Pons (tissue), 1 donor: ENCODE measurements at places on chromosomes 6 and 20.

DNA sequence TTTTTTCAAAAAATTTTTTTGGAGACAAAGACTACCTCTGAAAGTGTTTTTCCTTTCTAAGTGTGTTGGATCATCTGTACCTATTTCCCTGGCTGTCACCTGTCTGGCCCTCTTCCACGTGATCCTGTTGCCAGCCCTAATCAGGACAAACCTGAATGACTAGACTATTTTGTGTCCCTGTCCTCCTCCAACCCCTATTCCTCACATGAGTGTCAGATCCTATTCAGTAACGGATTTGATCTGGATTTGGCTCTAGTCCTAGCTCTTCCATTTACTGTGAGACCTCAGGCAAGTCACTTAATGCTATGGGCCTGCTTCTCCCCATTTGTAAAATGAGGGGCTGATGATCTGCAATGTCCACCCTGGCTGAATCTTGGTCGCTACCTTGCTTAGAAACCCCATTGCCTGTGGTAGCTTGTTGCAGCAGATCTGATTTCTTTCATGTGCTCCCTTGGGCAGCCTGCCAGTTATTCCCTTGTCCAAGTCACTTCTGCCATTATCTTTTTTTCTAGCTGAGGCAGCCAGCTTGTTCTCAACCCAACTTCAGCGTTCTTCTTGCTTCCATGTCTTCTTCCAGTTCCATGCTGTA is 4.8 kb downstream of the PHF20 start:
- peak; percentile 52 for DNase-seq

DNA sequence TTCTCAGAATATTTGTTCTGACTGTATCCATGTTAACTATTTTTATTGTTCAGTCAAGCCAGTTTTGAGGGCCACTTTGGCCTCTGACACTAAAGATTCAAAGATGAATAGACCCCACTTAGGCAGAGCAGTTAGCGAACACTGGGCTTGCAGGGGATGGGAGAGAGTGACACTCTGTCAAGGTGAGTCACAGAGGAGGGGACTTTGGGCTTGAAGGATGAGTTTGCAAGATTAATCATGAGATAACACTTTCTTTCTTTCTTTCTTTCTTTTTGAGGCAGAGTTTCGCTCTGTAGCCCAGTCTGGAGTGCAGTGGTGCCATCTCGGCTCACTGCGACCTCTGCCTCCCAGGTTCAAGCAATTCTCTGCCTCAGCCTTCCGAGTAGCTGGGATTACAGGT is 46.4 kb downstream of the SPATA2 start:
- DNase-seq, result no peak

- no peak for DNase-seq
Measured at GRCh38 chr6:170046791-170047626, 243.9 kb downstream of the DLL1 start.

GRCh38 chr6:88914895-88915598 is 48.4 kb downstream of the RNGTT start:
- DNase-seq, result no peak
